ENCODE measurements at places on chromosomes 11 and 22. TPM values are rescaled to one million over a fixed set of nuclear protein-coding genes. Genes with fewer than 3 reads are reported as not detected.

Gene SCGB1A1
- not detected for total RNA-seq

Gene CYTH4
- under 0.01 TPM for total RNA-seq

Gene HIC2
- total RNA-seq = 3.0 TPM

Gene C11orf86
- total RNA-seq = not detected

Gene AIFM3
- 0.43 TPM for total RNA-seq

Gene TMEM191C
- 1.7 TPM for total RNA-seq

Gene GPR83
- total RNA-seq = under 0.01 TPM

DNA sequence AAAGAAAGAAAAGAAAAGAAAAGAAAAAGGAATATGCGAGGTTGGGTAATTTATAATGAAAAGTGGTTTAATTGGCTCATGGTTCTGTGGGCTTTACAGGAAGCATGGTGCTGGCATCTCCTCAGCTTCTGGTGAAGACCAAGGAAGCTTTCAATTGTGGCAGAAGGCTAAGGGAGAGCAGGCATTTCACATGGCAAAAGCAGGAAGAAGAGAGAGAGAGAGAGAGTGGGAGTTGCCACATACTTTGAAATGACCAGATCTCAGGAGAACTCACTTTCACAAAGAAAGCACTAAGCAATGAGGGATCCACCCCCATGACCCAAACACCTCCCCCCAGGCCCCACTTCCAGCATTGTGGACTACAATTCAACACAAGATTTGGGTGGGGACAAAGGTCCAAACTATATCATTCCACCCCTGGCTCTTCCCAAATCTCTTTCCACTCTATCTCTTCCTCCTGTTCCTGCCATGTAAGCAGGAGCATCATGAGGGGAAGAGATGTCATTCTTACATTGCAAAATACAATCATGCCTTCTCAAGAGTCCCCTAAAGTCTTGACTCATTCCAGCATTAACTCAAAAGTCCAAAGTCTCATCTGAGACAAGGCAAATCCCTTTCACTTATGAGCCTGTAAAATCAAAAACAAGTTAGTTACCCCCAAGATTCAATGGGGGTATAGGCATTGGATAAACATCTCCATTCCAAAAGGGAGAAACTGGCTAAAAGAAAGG, 38.9 kb downstream of the LINC01488 start:
- peak; percentile 11 for DNase-seq

- no peak for DNase-seq
Observed at GRCh38 chr22:26161746-26162145, 7.5 kb upstream of the SEZ6L start.

- no peak for DNase-seq
Observed at GRCh38 chr11:13333456-13333957, 55.9 kb downstream of the BMAL1 start.

- no peak for DNase-seq
Observed at GRCh38 chr11:80844110-80844819, 1403.4 kb upstream of the TENM4 start.

DNA sequence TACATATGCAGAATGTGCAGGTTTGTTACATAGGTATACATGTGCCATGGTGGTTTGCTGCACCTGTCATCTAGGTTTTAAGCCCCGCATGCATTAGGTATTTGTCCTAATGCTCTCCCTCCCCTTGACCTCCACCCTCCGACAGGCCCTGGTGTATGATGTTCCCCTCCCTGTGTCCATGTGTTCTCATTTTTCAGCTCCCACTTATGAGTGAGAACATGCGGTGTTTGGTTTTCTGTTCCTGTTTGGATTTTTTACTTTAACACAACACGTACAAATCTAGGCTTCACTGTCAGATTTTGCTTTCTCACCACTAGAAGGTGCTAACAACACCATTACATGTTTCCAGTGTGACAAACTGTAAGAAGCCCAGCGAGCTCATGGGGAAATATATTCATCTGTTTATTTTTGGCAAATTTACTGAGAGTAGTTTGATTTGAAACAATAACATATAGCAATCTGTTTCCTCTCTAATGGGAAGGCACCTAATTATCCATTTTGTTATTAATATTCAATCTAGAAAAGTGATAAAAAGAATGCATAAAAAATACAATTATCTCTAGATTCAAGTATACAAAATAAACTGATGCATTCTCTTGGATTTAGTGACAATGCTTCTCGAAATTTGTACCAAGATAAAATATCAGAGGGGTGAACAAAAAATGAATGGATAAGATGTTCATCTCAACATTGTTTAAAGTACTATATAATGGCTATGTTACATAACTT, 23.2 kb upstream of the BIRC3 start:
- DNase-seq = peak; percentile 64

DNA sequence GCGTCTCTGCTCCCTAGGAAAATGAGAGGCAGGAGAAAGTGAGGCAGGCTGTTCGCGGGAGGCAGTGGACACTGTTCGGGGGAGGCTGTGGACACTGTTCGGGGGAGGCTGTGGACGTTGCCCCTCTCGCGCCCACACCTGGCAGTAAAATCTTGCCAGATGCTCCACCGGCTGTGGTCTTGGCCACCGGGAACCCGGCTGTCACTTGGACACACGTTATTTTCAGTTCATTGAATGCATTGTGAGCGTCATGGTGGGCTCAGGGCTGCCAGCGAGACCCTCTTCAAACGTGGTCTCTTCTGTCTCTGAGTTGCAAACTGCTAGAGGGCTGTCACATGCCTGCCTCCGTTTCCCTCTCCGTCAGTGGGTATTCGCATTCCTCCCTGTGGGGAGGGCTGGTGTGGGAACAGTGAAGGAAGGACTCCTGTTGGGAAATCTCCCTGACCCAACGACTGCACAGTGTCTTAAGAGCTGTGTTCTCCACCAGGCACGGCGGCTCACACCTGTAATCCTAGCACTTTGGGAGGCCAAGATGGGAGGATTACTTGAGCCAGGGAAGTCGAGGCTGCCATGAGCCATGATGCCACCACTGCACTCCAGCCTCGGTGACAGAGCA, 1.4 kb downstream of the PRR5 start:
- peak; percentile 73 for DNase-seq

DNA sequence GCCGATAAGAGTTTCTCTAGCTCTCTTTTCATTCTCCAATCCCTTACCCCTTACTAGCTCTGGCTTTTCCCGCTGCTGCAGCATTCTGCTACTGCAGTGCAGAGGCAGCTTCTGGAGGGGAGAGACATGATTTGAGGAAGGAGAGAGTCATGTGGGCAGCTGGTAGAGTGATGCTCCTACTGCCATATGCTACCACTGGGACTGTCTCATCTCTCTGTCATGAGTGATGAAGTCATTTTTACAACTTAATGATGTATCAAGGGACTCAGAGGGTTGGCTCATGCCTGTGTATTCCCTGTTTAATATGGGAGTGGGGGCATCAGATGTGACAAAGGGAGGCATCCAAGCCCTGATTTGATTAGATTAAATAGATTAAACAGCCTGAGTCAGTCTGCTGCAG, 11.3 kb downstream of the SLC17A6 start:
- DNase-seq = no peak

- DNase-seq = no peak
Observed at GRCh38 chr22:27024982-27025381, 367.6 kb downstream of the MIAT start.

GRCh38 chr22:36151006-36151595, 9.5 kb downstream of the APOL3 start:
- peak; percentile 28 for DNase-seq

GRCh38 chr22:41471568-41471967, 2.7 kb downstream of the ACO2 start:
- DNase-seq = no peak

- no peak for DNase-seq
Observed at GRCh38 chr11:122871302-122871701, 11.3 kb upstream of the JHY start.

- no peak for DNase-seq
Observed at GRCh38 chr22:24440270-24440717, 12.9 kb downstream of the ADORA2A start.

- no peak for DNase-seq
Observed at GRCh38 chr22:42284643-42285181, 14.3 kb upstream of the TCF20 start.

- peak; percentile 60 for DNase-seq
Observed at GRCh38 chr22:50473855-50474671, 772 bp downstream of the SBF1 start.

- no peak for DNase-seq
Observed at GRCh38 chr11:132520199-132520598, 1012.1 kb downstream of the OPCML start.

GRCh38 chr11:85464283-85464682, 162.9 kb downstream of the DLG2 start:
- DNase-seq = no peak

GRCh38 chr11:106160494-106160893, 83.0 kb downstream of the AASDHPPT start:
- DNase-seq = peak; percentile 34

DNA sequence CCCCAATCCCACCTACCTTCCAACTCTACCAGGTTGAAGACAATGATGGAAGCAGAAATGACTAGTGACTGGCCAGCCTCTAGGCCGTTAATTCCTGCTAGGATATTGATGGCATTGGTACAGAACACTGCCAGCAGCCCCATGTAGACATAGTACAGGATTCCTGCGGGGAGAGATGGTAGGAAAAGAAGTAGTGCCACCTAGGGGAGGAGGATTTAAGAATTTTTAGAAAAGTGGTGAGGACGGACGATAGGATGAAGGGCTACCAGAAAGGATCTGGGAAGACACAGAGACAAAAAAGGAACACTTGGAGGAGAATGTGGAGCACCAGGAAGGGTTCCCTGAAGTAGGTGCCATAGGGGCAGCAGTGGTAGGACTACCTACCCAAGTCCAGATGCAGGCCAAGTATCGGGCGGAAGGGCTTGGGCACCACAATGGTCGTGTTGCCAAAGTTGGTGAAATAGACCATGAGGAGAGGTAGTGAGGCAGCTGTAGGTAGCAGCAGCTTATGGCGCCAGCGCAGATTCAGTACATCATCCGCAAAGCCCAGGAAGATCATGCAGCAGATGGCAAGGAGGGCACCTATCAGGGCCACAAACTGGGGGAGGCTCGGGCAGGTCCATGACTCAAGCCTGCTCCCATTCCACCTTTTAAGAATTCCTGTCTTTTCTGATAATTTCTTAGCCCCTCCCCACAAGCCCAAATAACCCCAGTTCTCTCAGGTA, 1.2 kb downstream of the DPAGT1 start:
- DNase-seq = peak; percentile 55

DNA sequence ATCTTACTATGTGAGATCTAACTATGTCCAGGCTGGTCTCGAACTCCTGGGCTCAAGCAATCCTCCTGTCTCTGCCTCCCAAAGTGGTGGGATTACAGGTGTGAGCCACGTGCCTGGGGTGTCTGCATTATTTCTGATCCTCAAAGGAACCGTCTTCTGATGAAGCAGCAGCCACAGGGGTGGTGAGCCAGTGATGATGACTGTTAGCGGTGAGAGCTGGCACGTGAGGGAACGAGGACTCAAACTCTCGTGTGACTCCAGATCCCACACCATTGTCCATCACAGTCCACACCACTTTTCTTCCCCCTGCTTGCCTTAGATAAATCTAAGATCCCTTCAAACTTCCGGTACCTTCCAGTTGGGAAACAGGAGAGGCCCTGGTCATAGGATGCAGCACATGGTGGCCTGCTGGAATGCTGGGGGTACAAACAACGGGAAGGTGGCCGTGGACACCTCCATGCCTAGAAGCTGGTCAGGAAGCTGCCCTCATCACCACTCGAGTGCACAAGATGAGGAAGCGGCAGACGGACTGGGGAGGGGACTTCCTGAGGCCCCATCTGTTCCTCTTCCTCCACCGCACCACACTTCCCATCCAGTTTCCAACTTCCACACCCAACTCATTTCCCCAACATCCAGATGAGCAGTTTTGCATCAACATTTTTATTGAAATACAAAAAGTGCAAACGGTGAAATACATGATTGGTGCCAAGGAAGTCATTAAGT, 23.8 kb downstream of the ARHGAP1 start:
- DNase-seq = no peak

- no peak for DNase-seq
Observed at GRCh38 chr22:36767035-36767775, 8.7 kb downstream of the IFT27 start.

GRCh38 chr22:31723723-31724122, 26.2 kb downstream of the PRR14L start:
- no peak for DNase-seq

DNA sequence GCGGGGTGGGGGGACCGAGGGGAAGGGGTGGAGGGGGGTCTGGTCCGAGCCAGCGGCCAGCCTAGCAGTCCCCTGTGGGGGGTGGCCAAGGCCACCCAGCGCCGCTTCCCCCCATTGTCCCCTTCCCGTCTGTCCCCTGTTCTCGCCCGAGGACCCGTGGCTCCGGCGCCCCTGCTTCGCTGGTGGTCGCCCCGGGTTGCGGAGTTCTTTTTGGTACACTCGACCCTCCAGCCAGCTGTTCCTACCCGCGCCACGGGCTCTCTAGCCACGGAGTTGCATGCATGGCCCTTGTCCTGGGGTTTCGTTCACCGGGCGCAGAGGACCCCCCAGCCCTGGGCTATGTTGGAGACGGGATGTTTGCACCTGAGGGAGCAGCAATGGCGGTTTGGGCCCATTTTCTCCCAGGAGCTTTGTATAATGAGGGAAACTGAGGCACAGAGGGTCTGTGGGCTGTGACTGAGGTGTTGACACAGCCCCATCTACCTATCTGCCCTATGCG, 489 bp downstream of the RNF214 start:
- no peak for DNase-seq

DNA sequence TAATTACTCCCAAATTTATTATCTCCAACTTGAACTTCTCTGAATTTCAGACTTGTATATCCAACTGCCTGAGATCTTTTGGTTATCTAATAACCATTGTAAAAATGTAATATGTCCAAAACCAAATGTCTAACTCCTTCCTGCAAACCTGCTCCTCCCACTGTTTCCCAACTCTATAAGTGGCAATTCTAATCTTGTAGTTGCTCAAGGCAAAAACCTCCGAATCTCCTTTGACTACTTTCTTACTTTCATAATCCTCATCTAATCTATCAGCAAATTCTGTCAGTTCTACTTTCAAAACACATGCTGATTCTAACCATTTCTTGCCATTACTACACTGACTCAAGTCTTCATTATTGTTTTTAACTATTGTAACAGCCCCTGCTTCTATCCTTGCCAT, 55.7 kb downstream of the FAM168A start:
- DNase-seq = peak; percentile 46

DNA sequence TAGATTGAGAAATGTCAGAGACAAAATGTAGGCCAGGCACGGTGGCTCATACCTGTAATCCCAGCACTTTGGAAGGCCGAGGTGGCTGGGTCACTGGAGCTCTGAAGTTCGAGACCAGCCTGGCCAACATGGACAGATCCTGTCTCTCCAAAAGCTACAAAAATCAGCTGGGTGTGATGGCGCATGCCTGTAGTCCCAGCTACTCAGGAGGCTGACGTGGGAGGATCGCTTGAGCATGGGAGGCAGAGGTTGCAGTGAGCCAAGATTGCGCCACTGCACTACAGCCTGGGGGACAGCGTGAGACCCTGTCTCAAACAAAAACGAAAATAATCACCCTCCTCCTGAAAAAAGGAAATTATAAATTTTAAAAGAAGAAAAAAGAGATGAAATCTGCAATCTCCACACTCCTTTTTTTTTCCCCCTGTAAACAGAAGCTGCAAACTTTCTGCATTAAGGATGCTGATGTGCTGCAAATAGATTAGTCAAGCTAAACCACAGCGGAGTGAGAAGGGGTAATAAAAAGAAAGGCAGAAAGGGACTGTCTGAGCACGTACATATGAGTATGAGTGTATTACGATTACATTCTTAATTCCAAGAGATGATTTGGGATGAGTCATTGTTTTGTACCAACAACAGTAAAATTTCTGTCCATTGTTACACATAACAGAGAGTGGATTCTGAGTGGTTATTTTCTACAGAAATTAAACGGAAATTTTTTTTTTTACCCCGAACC, 87.3 kb downstream of the SIK3 start:
- peak; percentile 91 for DNase-seq

GRCh38 chr22:50004918-50005317, 7.6 kb downstream of the IL17REL start:
- no peak for DNase-seq

All from fibroblast of villous mesenchyme (primary cell).